ENCODE measurements at places on chromosomes 13 and 19.

DNA sequence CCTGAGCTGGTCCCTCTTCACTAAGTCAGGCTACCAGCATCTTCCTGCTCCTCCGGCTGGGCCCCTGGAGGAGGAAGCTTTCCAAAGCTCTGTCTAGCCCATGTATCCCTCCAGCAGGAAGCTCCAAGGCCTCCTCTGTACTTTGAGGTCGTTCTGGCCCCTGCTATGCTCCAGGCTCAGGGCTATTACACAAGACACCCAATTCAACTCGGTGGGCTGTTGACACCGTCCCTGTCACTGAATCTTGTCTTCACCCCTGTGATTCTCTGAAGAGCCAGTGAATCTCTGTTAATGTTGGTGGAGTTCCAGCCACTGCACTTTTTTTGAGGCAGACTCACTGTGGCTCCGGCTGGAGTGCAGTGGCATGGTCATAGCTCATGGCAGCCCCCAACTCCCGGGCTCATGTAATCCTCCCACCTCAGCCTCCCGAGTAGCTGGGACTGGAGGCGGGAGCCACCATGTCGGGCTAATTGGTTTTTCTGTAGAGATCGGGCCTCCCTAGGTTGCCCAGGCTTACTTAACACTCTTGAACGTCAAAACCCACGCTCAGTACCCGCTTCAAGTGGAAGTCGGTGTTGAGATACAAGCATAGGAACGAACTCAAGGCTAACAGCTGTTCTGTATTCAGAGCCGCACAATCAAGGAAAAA is 512 bp upstream of the REX1BD start:
- DNase-seq: no peak

GRCh38 chr13:105255472-105255871 is 1280.0 kb downstream of the EFNB2 start:
- DNase-seq: no peak

DNA sequence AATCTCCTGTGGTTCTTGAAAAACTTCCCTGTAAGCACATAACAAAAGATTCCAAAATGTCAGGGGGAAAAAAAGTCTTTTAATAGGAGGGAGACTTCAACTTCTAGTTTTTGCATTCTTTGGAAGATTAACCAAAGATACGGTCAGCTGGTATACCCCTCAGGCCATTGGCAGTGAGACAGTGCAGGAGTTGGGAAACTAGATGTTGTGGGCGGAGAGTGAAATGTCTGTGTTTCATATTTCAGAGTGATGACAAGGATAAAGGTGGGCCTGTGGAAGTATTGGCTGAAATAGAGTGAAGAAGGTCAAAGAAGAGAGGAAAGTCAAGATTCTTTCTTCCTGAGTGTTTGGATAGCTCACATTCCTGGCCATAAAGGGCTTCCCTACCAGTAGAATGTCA is 40.8 kb downstream of the CYP2B6 start:
- DNase-seq: no peak

- DNase-seq: no peak
These were observed 3.8 kb upstream of the KPTN start for GRCh38 chr19:47487551-47488515.

DNA sequence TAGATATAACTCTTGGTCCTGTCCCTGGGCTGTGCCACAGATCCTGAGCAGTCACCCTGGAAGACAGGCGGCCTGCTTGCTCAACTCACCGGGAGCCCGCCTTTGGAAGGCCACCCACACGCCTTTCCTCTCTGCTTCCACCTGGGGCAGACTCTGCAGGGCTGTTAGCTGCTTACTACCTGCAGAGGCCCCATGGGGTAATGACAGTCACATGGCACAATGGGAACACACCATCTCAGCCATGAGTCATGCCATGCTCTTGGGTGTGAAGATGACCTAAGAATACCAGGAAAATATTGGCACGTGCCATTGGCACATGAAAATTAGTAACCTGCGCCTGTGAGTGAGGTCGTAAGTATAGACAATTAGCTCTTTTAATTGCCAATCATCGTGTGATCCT is 108.6 kb downstream of the COL4A2 start:
- DNase-seq: no peak

DNA sequence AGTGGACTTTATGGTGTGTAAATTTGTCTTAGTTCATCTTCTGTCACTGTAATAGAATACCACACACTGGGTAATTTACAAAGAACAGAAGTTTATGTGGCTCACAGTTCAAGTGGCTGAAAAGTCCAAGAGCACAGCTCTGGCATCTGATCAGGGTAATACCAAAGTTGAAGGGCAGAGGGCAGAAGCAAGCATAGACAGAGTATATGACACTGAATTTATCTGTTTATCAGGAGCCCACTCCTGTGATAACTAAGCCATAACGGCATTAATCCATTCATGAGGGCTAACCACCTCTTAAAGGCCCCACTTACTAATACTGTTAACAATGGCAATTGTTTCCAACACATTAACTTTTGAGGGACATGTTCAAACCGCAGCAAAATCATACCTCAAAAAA is 4.0 kb upstream of the RFXAP start:
- DNase-seq: peak; percentile 8

- DNase-seq: no peak
These were observed 183.7 kb upstream of the LSM14A start for GRCh38 chr19:33988601-33989000.

Measured in HuH-7 (cell line).